Breast epithelium (tissue), 4 donors: ENCODE measurements at places on chromosomes 3 and 15. TPM values are rescaled to one million over a fixed set of nuclear protein-coding genes. Genes with fewer than 3 reads are reported as not detected.

DNA sequence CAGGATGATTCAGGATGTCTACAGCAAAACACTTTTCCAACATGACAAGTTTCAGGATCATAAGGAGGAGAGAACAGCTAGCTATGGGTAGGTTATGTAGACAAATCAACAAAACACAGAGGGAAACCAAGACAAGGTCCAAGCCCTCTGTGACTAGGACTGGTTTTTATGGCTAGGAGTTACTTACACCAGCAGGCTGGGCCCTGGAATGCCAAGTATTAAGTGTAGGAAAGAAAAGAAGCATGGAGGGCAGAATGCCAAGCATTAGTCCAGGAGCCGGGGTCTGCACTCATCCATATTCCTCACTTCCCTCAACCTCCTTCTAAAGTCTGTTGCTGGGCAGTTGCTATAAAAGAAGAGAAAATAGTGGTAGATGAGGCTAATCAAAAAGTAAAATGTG, 35.3 kb upstream of the PPP2R3A start:
- no peak for DNase-seq

- no peak for DNase-seq
Measured at GRCh38 chr3:69320871-69321271, 65.0 kb downstream of the FRMD4B start.

KCNAB1 gene
- 8.3 TPM for total RNA-seq

DNA sequence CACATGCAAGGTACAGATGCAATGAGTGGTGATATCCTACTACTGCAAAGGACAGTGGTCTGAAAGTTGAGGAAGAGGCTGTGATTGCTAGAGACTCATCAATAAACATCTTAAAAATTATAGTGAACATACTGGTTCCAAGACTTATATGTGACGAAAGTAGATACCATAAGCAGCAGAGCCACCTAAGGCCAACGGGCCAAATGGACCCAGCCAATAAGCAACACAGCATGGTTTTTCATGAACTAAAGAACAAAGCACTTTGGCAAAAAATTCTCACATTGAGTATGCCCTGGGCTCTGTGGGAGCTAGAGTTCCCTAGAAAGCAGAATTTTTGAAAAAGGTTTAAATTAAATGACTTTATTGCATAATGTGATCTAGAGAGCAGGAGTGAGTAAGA, 272.1 kb downstream of the SI start:
- DNase-seq = no peak

DNA sequence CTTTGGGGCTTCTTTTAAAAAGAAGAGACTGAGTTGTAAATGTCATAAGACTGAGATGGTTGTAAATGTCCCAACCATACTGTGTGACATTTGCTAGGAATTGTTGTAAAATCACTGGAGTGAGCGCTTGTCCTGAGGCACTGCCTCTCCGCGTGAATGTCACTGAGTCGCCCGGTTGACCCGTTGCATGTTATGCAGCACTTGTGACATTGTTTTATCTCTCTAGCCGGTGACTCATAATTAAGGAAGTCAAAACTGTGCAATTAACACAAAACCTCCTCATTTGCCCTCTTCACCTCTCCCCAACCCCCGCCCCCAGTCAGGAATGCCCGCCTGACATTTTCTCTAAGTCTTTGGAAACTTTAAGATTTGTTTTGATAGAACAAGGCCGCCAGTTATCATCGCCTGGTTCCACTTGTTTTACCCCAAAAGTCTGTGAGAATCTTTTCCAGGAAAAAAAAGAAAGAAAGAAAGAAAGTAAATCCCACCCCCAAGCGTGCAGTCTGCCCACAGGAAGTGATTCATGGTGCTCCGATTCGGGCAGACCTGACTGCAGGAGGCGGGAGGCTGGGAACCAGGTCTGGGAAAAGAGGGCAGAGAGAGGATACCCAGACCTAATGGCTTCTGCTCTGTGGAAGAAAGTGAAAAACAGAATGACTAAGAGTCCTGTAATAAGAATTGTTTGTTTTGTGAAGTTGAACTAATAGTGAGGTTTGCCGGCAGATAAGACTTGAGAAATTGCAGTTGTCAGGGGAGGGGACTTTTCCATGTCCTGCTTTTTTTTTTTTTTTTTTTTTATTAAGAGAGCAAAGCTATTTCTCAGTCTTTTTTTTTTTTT, 84.8 kb downstream of the SMAD3 start:
- DNase-seq = no peak

HACD2 gene
- total RNA-seq = 29.5 TPM

SLC33A1 gene
- total RNA-seq = 33.8 TPM

DNA sequence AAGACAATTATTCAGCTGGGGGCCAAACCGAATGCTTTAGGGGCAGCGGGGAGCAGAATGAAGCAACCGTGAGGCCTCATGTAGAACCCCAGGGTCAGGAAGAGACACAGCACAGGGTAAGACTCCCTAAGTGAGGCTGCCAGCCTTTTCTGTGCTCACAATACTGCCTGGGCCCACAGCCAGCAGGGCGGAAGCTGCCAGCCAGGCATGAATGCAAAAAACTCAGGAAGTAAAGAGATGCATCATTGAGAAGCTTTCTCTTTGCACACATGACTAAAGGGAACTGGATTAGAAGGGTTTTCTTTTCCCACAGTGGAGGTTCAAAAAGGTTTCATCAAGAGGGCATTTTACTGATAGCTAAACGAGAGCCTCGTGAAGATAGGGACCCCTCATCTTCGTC, 33.3 kb downstream of the CA12 start:
- peak; percentile 79 for DNase-seq

- DNase-seq = no peak
Measured at GRCh38 chr15:41169781-41170180, 53.7 kb upstream of the INO80 start.

- DNase-seq = peak; percentile 49
Measured at GRCh38 chr3:184525337-184526087, 36.1 kb upstream of the EPHB3 start.

GRCh38 chr3:11349446-11349845, 77.2 kb downstream of the ATG7 start:
- DNase-seq = no peak

DNA sequence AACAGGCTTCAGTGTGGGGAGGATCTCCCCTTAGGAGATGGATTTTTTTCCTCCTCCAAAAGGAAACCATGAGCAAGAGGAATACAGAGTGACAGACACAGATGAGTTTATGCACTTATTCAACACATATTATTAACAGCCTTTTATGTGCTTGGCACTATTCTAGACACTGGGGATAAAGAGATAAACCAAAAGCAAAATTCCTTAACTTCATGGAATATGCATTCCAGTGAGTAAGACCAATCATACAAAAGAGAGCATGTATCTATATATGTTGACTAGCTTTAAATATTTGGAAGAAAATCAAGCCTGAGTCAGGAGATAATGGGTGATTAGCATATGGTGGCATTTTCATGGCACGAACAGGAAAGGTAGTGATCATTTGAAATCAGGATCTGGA, 284.4 kb upstream of the RASGRP1 start:
- no peak for DNase-seq

DNA sequence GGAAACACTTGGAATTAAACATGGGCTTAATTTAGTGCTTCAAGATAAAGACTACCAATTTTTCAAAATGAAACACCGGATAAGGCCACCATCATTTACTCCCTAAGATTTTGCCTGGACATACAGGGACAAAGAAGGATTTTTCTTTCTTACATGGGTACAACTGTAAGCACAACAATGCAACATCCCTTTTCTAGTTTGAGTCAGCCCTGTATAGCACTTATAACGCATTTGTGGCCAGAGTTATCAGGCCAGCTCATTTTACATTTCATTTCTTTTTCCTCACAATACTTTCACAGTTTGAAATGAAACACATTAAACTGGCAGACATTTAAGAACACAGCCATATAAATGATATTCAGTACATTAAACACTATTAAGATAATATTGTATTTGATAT, 9.8 kb upstream of the SUCNR1 start:
- DNase-seq = no peak

SOX14 gene
- not detected for total RNA-seq

- no peak for DNase-seq
Measured at GRCh38 chr3:137987723-137988122, 22.2 kb upstream of the CLDN18 start.

LRRIQ4 gene
- total RNA-seq = not detected

GRCh38 chr3:58094657-58095056, 86.4 kb downstream of the FLNB start:
- DNase-seq = no peak

- DNase-seq = no peak
Measured at GRCh38 chr3:174243171-174243570, 616.0 kb upstream of the NAALADL2 start.

GRCh38 chr15:81812456-81812855, 233.4 kb downstream of the MEX3B start:
- no peak for DNase-seq

AGTR1 gene
- total RNA-seq = 17.3 TPM

DNA sequence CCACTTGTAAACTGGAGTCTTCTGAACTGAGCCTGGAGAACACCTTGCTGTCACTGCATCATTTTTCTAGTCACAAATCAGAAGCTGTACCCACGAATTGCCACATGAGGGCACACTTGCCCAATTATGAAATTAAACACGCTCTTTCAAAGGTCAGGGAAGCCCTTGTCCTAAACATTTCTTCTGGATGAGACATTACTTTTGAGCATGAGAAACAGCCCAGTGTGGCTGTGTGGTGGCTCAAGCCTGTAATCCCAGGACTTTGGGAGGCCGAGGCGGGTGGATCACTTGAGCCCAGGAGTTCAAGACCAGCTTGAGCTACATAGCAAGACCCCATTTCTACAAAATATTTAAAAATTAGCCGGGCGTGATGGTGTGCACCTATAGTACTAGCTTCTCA, 27.5 kb upstream of the CFAP161 start:
- DNase-seq = no peak

DNA sequence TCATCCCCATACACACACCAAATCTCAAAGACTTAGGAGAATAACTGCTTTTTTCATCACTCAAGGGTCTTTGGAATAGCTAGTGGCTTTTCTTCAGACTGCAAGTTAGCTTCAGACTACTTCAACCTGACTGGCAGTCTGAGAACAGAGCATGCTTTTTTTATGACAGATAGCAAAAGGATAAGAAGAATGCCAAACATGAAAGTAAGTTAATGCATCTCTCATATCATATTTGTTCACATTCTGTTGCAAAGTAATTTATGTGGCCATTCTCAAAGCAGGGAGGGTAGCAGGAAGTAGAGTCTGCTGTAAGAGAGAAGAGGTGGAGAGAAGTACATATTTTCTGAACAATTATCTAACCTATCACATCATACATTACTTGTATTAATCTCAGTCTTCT, 544.4 kb downstream of the ZPLD1 start:
- DNase-seq = no peak

DNA sequence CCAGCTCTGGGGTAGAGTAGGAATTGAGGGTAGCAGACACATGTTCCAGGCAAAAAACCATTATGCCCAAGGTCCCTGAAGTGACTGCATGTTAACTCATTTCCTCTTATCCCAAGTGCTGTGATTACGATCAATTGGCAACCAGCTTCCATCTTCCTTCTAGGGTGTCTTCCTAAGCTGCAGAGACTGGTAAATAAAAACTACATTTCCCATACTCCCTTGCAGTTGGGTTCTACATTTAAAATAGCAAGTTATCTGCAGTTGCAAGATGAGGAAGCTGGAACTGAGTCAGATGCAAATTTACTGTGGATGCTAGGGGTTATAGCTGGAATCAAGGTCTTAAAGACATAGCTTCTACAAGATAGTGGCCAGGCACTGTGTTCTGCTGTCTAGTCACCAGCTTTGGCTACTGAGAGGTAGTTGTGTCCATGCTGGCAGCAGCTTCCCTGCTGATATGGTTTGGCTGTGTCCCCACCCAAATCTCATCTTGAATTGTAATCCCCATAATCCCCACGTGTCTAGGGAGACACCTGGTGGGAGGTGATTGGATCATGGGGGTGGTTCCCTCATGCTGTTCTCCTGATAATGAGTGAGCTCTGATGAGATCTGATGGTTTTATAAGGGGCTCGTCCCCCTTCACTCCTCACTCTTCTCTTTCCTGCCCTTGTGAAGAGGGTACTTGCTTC, 51.3 kb upstream of the FBN1 start:
- no peak for DNase-seq

EFHB gene
- total RNA-seq = 1.3 TPM

GRCh38 chr3:42518800-42519567, 16.5 kb downstream of the VIPR1 start:
- no peak for DNase-seq

GRCh38 chr15:79615754-79616153, 183.6 kb downstream of the MINAR1 start:
- DNase-seq = no peak

DNA sequence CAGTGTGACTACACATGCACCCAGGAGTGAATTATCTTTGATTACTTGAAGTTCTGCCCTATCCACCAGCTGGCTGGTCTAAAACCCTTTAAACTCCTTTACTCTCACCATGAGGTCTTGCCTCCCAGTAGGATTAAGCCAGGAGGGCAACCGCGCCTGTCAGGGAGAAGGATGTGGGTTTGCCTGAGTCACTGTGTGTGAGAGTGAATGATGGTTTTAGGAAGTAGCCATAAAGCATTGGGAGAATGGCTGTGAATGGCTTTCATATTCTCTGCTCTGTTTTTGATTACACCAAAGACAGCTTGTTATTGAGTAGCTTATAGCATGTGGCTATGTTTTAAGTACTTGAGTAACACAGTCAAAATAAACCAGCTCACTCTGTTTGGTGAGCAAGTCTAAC, 637.7 kb upstream of the TBL1XR1 start:
- no peak for DNase-seq

DNA sequence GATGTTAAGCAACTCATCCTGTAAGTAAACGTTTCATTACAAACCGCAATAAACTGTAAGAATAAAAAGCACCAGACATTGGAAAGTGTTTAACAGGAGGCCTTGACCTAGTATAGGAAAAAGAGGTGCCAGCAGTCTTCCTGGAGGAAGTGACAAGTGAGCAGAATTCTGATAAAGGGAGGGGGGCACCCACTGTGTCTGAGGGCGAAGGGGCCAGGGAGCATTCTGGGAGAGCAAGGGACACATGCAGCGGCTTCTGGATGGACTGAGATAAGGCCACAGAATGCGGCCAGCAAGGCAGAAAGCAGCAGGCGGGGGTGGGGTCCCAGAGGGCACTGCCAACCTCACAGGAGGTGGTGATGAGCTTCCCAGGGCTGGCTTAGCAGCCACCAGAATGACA, 80.2 kb downstream of the MTHFS start:
- no peak for DNase-seq

DNA sequence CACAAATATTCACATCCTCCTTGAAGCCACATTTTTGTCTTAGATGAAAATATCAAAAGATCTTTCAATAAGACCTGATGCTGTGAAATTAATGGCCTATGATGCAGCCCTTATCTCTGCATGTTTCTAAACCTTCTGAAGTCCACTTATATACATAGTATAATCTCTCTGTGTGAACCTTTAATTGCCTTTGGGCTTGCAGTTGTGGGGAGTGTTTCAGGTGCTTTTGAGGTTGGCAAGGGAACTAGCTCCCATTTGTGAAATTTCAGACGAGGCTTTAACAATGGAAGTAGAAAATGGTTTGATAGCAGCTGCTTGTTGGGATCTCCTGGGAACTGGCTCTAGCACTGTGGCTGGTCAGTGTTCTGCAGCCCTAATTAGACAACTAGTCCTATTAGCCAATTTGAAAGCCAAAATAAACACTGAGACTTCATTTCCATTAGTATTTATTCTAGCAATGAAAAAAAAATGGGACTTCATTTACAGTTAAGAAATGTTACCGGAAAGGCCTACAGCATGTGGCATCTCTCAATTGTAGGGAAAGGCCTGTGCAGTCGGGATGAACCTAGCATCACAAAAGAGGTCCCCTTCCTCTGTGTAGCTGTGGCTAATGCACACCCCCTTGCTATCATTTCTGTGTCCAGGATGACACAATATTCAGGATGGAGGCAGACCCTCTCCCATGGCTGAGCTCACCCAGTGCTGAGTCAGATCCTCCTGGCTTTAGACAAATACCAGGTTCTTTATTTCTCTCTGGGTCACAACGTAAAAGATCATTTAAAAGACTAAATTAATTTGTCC, 140.7 kb upstream of the TRIM42 start:
- no peak for DNase-seq
